ENCODE measurements at places on chromosomes 5 and 9.

DNA sequence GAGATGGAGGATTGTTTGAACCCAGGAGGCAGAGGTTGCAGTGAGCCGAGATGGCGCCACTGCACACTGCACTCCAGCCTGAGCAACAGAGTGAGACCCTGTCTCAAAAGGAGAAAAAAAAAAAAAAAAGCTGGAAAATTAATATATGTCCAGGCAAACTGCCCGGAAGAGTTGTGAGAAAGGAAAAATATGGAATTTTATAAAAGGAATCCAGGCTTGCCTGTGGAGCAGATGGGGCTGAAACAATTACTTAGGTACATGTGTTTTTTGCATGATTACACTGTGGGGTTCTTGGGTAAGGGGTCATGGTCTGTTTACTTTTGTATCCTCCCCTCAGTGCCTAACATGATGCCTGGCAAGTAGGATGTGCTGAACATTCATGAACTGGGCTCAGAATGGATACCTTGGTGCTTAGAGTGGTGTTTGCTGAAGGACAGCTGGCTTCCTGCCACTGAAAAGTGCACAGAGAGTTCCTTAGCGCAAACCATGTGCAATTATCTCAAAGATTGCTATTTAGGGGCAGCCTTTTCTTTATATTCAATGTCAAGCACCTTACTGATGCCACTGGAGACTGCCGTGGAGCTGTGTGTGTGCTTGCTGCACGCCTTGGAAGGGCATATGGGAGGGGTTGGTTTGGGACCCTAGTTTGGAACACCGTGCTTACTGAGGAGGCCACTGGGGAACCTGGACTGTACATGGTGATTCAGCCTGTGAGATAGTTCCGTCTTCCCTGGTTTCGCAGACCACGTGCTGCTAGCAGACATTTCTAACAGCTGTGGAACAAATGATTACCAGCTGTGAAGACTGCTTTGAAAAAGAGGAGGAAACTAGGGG lies 78.4 kb downstream of the MAP1B start:
- DNase-seq = no peak

GRCh38 chr5:107952450-107952849 lies 281.7 kb upstream of the EFNA5 start:
- no peak for DNase-seq

DNA sequence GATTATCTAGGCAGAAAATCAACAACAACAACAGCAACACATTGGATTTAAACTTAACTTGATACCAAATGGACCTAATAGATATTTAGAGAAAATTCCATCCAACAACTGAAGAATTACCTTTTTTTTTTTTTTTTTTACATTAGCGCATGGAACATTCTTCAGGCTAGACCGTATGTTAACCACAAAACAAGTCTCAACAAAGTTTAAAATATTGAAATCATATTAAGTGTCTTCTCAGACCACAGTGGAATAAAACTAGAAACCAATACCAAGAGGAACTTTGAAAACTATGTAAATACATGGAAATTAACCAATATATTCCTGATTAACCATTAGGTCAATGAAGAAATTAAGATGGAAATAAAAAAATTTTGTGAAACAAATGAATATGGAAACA lies 315.8 kb downstream of the CSNK1G3 start:
- no peak for DNase-seq

DNA sequence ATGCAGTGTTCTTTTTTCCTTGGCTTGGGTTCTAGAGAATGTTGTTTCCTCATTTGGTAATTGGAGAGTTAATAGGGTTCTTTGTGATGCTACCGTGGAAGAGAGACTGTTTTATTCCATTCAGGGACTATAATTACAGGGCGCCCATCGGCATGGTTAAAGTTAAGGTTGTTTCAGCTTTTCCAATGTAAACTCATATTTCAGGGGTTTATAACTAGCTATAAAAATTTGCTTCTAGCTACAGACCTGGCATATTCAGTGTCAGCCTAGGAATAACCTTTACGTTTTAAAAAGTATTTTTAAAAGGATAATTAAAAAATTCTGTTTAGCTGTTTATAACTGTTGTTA lies 99.1 kb downstream of the AOPEP start:
- no peak for DNase-seq

DNA sequence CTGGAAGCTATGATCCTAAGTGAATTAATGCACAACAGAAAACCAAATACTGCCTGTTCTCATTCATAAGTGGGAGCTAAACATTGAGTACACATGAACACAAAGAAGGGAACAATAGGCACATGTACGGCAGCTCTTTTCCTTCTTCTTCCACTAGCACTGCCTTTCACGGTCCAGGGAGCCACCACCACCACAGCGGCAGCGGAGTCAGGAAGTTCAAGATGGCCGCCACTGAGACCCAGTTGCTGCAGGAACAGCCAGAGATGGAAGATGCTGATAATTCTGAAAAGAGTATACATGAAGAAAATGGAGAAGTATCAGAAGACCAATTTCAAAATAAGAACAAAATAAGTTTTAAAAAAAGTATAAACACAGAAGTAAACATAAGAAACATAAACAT lies 39.5 kb upstream of the TNFSF15 start:
- no peak for DNase-seq

- no peak for DNase-seq
Observed at GRCh38 chr9:13787234-13787833, 507.8 kb upstream of the MPDZ start.

DNA sequence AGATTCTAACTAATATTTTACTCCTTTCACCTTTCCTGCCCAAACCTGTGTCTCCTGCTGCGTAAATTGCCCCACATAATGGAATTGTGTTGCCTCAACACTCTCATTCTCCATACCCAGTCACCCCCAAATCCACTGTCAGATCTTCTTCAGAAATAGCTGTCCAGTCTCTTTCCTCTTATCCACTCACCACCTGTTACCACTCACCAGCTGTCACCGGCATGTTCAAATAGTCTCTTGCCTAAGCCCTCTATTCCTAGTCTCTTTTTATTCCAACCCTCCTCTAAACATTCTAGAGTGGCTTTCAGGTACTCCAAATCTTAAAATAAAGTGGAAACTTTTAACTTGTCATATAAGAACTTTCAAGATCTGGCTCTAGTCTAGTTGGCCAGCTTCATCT lies 262.0 kb upstream of the FBXL7 start:
- no peak for DNase-seq

DNA sequence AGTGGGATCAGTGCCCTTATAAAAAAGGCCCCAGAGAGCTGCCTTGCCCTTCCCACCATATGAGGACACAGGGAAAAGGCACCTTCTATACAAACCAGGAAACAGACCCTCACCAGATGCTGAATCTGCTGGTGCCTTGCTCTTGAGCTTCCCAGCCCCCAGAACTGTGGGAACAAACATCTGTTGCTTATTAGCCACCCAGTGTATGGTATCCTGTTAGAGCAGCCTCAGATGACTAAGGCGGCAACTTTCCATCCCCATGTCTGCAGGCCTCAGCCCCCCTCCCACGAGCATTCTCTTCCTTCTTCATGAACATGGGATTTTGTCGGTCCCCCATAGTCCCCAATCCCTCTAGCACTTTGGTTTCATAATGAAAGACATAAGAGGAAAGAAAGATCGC lies 202.5 kb upstream of the GAS1 start:
- no peak for DNase-seq

GRCh38 chr5:114859438-114859735 lies 310.3 kb downstream of the TRIM36 start:
- no peak for DNase-seq

GRCh38 chr5:65871182-65871581 lies 55.2 kb upstream of the ERBIN start:
- no peak for DNase-seq

- no peak for DNase-seq
Observed at GRCh38 chr9:135615666-135616618, 23.4 kb downstream of the GLT6D1 start.

GRCh38 chr5:160906090-160906489 lies 54.1 kb upstream of the ATP10B start:
- no peak for DNase-seq

DNA sequence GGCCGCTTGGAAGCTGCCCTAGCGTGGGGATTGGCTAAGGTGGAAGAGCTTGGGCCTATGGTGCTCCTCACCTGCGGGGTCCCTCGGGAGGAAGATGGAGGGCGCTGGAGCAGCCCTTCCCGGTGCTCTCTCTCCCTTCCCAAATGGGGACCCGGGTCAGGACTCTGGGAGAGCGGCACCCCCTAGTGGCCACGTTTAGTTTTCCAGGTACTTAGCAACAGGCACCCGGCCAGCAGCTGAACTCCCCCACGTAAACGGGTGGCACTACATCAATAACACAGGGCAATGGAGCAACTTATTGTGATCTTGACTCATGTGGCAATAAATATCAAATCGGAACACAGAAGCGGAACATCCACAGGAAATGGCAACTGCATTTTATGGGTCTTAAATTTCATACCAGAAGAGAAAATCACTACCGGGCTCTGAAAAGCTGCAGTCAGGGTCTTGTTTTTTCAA lies 316.6 kb downstream of the AGTPBP1 start:
- no peak for DNase-seq

DNA sequence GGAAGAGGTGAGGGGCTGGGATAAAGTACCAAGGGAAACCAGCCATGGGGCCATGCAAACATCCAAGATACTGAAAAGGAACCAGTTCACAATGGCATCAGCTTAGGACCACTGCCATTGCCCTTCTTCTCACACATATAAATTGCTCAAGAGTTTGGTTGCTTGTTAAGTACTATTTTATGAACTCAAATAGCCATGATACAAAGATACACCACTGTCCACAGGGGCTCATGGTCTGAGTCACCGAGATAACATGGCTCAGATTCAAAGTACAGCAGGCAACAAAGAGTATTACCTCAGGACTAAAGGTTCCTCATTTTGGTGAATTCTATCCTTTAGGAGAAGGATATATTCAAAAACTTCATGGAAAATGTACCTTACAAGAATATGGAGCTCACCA lies 55.6 kb downstream of the FANCC start:
- DNase-seq = no peak

- no peak for DNase-seq
Observed at GRCh38 chr9:109726119-109726518, 53.9 kb upstream of the PALM2AKAP2 start.

- no peak for DNase-seq
Observed at GRCh38 chr5:149944666-149945065, at the start of gene PDE6A. Gene PDE6A, minus strand, starts transcription at chr5:149944793. Its CDS starts 120 bp downstream, at chr5:149944673.

- no peak for DNase-seq
Observed at GRCh38 chr5:38551030-38552017, 5.1 kb downstream of the LIFR start.

- no peak for DNase-seq
Observed at GRCh38 chr5:95155888-95156287, 129.0 kb downstream of the MCTP1 start.

- DNase-seq = no peak
Observed at GRCh38 chr9:25003686-25004085, 458.0 kb upstream of the IZUMO3 start.
